Natural killer cell (primary cell): ENCODE measurements at places on chromosomes 13 and 19.
A peak's percentile ranks its signal among the peaks of the same experiment; 100 is the strongest.

DNA sequence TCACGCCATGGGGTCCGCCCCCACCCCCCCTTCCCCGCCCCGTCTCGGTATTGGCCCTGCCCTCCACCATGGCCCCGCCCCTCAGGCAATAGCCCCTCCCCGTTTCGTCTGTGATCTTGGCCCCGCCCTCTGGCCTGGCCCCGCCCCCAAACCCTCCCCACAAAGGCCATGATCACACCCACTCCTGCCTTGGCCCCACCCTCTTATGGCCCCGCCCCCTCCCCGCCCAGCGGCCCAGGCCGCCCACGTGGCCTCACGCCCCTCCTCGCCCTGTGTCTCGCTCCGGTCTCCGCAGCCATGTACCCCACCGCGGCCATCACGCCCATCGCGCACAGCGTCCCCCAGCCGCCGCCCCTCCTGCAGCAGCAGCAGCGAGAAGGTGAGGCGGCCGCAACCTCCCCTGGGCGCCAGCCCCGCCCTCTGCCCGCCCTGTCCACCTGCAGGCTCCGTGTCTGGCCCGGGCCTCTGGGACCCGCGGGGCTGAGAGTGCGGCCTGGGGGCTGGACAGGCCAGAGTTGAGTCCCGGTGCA, 61.3 kb downstream of the CELF5 start:
- DNase-seq: peak; percentile 55

DNA sequence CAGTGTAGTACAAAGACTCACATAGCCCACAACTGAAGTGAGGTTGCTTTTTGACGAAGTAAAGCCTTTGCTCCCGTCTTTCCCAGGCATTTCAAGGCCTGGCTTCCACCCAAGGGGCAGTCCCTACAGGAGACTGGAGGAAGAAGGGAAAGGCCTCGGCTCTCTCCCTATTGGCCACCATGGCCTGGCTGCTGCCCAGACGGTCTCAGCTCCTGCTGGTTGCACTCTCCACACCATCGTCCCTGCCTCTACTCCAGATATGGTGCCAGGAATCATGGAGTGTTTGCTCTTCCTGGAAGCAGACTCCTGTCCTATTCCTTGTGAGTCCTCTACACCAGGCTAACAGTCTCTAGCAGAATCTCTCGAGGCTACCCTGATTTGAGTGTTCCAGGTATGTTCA, 124.1 kb upstream of the UQCRFS1 start:
- DNase-seq: no peak

DNA sequence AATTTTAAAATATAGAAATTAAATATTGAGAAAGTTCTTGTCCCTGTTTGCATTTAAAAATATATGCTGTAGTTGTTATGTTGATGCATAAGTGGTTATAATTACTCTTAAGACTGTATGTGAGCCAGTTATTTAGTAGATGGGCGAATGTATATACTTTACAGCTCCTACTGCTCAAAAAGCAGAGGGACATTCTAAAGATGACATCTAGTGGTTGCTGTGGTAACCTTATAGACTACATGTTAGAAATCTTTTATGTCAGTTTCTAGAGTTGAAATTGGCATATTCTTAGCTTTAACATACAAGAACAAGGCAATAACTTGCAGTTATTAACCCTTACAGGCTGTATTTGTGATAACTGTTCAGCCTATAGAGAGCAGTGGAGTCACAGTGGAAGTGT, 160.5 kb downstream of the OLFM4 start:
- DNase-seq: no peak

DNA sequence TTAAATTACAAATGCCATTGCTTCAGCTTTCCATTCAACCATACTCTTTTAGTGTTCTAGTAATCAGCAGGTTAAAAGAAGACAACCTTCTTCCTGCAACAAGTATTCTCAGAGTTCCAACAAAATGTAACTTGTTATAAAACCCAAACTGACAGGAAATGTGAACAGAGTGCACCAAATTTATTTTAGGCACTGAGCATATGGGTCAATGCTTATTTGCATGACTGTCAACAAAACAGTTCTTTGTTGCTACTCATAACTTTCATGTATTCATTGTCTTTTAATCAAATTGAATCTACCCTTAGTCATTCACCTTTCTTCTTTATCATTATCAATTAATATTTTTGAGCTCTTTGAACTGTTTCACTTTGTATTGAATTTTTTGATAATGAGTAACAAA, 554.1 kb downstream of the DACH1 start:
- no peak for DNase-seq

GRCh38 chr19:55529636-55530234, 7.2 kb downstream of the SBK2 start:
- DNase-seq: no peak

DNA sequence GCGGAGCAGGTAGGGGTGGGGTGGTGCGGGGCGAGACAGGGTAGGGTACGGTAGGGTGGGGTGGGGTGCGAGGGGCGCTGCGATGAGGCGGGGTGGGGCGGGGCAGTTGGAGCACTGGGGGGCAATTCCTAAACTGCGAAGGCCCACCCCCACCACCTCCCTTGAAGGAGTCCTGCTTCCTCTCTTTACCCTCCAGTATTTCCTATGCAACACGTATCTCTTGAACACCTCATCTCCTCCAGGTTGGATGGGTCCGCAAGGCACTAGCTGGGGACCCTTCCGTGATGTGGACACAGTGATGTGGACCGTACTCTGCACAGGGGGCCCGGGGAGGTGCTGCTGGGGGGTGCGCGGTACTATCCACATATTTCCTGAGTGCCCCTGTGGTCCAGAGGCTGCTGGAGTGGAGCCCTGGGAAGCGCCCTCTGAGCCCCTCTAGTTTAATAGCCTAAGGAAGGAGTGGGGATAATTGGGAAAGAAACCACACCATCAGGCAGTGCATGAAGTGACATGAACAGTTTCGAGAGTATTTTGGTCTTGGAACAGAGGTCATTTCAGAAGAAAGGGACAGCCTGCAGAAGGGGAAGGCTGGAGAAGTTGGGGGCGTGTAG, 1.1 kb downstream of the IL17D start:
- DNase-seq: no peak
